ENCODE measurements at places on chromosomes 12 and 14.

DNA sequence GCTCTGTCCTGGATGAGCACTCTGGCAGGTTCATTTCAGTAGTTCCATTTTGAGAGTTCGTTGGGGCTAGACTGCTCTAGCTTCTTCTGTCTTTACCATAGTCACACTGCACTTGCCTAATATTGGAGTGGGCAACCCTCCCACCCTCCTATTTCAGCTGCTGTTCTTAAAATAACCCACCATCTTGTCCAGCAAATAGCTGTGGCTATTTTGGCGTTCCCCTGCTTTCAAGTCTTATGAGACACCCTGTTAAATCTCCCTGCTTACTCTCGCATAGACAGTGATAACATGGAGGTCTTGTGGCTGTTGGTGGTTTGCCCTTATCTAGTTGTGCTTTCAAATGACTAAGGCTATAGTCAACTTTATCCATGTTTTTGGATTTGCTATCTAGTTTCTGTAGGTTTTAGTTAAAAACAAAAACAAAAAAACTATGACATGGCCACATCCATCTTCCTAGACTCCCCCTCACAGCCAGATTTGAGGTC is 65.5 kb downstream of the LRP6 start:
- DNase-seq = no peak

- no peak for DNase-seq
These were observed 699 bp downstream of the KLRF2 start for GRCh38 chr12:9881988-9882387.

DNA sequence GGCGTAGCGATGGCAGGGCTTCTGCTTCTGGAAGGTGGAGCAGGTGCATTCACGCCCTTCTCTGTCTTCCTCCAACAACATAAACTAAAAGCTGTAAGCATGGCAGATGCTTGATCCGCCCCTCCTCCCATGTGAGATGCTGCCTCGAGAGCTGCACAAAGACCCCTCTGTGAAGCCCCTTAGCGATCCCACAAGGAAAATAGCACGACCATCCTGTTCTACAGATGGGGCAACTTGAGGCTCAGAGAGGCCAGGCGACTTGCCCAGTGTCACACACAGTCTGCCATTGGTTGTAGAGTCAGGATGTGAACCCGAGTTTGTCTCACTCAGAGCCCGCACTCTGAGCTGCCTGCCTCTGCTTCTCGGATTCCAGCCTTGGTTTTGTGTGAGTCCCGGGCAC is 144.4 kb downstream of the SCARB1 start:
- DNase-seq = no peak

DNA sequence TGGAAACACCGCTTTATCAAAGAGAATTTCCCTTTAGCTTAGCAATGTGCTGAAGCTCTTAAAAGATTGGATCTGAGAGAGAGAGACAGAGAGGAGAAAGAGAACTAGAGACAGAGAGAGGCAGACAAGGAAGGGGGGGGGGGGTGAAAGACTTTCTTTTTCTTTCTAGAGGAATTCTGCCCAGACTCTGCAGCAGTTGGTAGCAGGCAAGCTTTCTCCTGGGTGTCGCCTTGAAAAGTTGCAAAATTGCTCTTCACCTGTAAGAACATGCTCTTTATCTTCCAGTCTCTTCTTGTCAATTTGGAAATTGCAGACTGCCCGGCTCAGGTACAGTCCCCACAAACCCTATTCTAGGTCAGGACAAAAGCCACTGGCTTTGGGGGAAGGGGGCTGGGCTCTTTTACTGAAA is 2.9 kb upstream of the OTX2 start:
- DNase-seq = no peak

DNA sequence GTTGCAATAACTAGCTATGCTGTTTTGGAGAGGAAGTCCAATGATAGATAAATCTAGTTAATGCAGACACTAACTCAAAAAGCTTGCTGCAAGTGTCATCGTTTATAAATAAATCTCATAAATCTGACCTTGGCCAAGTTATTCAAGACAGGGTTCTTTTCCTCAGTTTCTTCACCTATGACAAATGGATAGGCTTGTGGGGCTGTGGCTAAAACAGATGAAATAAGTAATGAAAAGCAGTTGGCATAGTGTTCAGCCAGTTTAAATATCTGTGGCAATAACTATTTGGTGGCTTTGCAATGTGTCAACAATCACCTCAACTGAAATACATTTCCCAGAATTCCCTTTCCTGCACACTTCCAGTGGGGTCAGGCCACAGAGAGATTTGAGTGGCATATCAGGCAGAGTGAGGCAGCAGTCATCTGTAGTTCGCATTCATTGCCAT is 169.9 kb downstream of the DYRK2 start:
- DNase-seq = no peak

All from stimulated activated CD4-positive, alpha-beta T cell treated with anti-CD3 and anti-CD28 coated beads, TNF-alpha, amount 100 ng/mL, for 24 hours (primary cell).